IMR-90 (cell line): ENCODE measurements at places on chromosomes 7 and 10. TPM values are rescaled to one million over a fixed set of nuclear protein-coding genes. Genes with fewer than 3 reads are reported as not detected.

MCM7 gene
- total RNA-seq = 130 and 137 TPM in 2 replicates

C10orf90 gene
- total RNA-seq = 0.18 TPM in 1 of 2 replicates, not detected in the other

NKX1-2 gene
- not detected in 2 replicates for total RNA-seq

LIMK1 gene
- 22.2 and 25.8 TPM in 2 replicates for total RNA-seq

OR13A1 gene
- total RNA-seq = not detected in 2 replicates

CAPZA2 gene
- 133 and 229 TPM in 2 replicates for total RNA-seq

VWA2 gene
- not detected in 2 replicates for total RNA-seq

MAGI2 gene
- 17.9 and 27.2 TPM in 2 replicates for total RNA-seq

TIMM23 gene
- total RNA-seq = 86.2 and 117 TPM in 2 replicates

CPN1 gene
- not detected in 2 replicates for total RNA-seq

- peak; percentile 69 for DNase-seq
- no peak overlapping the region for H3K4me3 ChIP-seq
- no peaks in the 10 kb centered on the region for H3K36me3 ChIP-seq
- no peaks in the 10 kb centered on the region for H3K4me1 ChIP-seq
- no peak overlapping the region for H3K27ac ChIP-seq
- peaks cover 14% of the 10 kb centered on the region for H3K27me3 ChIP-seq
Measured at GRCh38 chr7:106056513-106057203, 55.5 kb downstream of the SYPL1 start.

GRCh38 chr7:114086537-114086913 lies 167.7 kb upstream of the PPP1R3A start:
- peak overlapping the region; percentile 66 for H3K4me3 ChIP-seq
- H3K27ac ChIP-seq = no peak overlapping the region
- H3K36me3 ChIP-seq = no peaks in the 10 kb centered on the region
- H3K27me3 ChIP-seq = peaks cover 51% of the 10 kb centered on the region
- H3K4me1 ChIP-seq = peaks cover 4% of the 10 kb centered on the region; the same call in 1 of the 2 replicates

GRCh38 chr10:33780961-33781360 lies 446.5 kb upstream of the NRP1 start:
- no peak overlapping the region for H3K4me3 ChIP-seq
- H3K27me3 ChIP-seq = peaks cover 14% of the 10 kb centered on the region
- no peaks in the 10 kb centered on the region for H3K36me3 ChIP-seq
- H3K4me1 ChIP-seq = no peaks in the 10 kb centered on the region

DNA sequence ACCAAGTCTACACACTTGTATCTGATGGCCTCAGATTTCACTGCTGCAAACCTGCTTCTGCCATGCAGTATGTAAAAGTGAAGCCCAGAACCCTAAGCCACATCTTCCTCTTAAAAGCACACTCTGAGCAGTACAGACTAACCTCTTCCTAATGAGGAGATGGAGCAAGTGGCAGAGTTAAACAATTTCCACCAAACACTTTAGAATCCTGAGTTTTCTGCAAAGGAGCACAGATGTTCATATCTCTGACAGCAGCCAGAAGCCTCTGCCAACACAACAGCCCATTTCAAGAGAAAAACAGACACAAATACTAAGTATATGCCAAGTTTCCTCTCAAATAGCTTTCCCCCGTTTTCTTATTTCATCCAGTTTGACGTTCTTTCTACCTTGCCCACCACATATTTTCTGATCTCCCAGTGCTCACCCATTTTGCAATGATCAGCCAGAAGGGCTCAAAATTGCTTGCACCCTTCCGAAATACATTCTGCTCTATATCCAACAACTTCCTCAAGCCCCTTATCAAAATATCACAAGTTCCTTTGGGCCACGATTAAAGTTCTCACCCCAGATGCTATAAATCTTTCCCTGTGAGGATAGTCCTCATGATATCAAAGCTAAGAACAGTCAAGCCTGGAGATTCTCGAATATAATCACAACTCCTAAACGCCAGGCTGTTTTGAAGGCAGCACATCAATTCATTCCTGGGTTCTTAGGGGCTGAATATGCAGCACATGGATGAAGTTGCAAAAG lies 27.5 kb downstream of the ELMO1 start:
- DNase-seq = no peak
- no peaks in the 10 kb centered on the region for H3K4me1 ChIP-seq
- H3K27ac ChIP-seq = no peak overlapping the region
- H3K36me3 ChIP-seq = no peaks in the 10 kb centered on the region
- no peak overlapping the region for H3K4me3 ChIP-seq
- no peaks in the 10 kb centered on the region for H3K27me3 ChIP-seq

DNA sequence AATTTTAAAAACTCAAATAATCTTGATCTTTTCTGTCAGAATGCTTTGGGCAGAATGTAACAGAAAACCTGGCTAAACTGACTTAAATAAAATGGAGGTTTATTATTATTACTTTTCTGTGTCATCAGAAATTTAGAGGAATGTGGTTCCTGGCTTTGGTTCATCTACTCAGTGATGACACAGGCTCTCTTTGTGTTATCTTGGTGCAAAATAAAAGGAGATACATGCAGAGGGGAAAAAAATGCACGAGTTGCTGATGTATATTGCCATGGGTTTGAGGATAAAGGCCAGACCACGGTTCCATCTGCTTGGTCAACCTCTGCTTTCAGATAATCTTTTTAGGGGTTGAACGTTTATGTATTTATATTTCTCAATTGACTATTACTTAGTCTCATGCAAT lies 181.4 kb downstream of the SUGCT start:
- H3K36me3 ChIP-seq = no peaks in the 10 kb centered on the region
- H3K27me3 ChIP-seq = no peaks in the 10 kb centered on the region
- H3K4me1 ChIP-seq = no peaks in the 10 kb centered on the region
